T47D (cell line): ENCODE measurements at places on chromosomes 4 and X.

- no peak for DNase-seq
These were observed 105.9 kb upstream of the SLC7A11 start for GRCh38 chr4:138348055-138348454.

DNA sequence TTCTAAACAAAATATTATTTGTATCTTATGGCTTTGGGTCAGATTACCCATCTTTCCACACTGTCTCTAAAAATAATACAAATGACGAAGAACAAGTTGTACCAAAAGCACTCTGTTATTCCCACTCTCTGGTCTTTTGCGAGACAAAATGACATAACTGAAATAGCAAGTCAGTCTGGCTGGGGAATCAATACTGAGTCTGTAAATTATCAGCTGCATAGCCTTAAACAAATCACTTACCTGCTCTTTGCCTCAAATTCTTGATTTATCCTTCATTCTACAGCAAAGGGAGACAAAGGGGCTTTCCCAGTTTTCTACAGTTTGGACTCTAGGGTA lies 40.9 kb downstream of the SOWAHB start:
- DNase-seq = no peak

DNA sequence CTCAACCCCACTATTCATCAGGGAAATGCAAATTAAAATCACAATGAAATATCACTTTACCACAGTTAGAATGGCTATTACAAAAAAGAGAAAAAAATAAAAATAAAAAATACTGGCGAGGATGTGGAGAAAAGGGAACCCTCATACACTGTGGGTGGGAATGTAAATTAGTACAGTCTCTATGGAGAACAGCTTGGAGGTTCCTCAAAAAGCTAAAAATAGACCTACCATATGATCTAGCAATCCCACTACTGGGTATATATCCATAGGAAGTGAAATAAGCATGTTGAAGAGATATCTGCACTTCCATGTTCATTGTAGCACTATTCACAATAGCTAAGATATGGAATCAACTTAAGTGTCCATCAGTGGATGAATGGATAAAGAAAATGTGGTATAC lies 50.5 kb upstream of the PAGE1 start:
- DNase-seq = no peak

DNA sequence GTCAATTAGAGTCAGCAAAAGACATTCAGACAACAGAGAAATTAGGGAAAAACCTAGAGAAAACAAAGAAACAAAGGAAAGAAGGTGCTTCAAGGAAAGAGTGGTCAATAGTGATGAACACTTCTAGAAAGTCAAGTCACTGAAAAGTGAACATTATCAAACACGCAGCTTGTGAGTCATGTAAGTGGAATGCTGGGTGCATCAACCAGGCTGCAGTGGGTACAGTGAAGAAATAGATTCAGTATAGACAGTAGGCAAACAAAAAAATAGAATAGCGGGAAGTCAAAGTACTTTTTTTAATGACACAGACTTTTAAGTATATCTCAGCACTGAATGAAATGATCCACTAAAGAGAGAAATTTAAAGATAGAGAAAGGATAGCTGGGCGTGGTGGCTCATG lies 245.8 kb downstream of the ARHGAP24 start:
- DNase-seq = no peak

- no peak for DNase-seq
These were observed 359.1 kb upstream of the PABPC4L start for GRCh38 chr4:134560728-134561127.

GRCh38 chrX:122517786-122518185 lies 666.3 kb upstream of the GRIA3 start:
- DNase-seq = no peak
